Stimulated activated CD8-positive, alpha-beta memory T cell treated with anti-CD3 and anti-CD28 coated beads, Interleukin-2, amount 100 ng/mL, for 1 hour (primary cell): ENCODE measurements at places on chromosomes 12 and 14.

GRCh38 chr12:57899010-57899662 lies 42.2 kb upstream of the ATP23 start:
- DNase-seq, result peak; percentile 61

DNA sequence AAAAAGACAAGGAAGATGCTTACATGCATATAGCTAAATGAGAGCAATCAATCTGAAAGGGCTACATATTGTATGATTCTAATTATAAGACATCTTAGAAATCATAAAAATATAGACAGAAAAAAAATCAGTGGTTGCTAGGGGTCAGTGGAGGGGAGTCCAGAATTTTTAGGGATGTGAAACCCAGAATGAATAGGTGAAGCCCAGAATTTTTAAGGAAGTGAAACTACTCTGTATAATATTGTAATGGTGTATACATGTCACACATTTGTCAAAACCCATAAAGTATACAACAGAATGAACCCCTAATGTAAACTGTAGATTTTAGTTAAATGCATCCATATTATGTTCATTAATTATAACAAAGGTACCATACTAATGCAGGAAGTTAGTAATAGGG lies 713.2 kb downstream of the FLRT2 start:
- no peak for DNase-seq

DNA sequence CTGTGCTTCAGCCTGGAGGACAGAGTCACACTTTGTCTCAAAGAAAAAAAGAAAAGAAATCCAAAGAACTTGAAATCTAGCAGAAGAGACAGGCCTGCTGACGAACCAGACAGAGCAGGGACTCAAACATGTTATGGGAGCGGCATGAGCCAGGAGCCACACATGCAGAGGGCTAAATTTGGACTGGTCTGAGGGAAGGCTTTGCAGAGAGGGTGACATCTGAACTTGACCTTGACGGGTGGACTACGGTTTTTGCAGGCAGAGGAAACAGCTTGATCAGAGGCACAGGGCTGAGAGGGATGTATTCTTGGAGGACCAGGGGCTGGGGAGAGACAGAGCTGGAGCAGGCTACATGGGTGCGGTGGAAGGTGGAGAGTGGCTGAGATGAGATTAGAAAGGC lies 20.5 kb upstream of the SLC24A4 start:
- DNase-seq, result no peak

- DNase-seq, result no peak
Measured at GRCh38 chr14:39868949-39869348, 436.7 kb upstream of the FBXO33 start.

GRCh38 chr14:24376448-24377070 lies 8.6 kb downstream of the NFATC4 start:
- DNase-seq, result no peak

- DNase-seq, result no peak
Measured at GRCh38 chr14:100032738-100033137, 32.5 kb upstream of the EVL start.

DNA sequence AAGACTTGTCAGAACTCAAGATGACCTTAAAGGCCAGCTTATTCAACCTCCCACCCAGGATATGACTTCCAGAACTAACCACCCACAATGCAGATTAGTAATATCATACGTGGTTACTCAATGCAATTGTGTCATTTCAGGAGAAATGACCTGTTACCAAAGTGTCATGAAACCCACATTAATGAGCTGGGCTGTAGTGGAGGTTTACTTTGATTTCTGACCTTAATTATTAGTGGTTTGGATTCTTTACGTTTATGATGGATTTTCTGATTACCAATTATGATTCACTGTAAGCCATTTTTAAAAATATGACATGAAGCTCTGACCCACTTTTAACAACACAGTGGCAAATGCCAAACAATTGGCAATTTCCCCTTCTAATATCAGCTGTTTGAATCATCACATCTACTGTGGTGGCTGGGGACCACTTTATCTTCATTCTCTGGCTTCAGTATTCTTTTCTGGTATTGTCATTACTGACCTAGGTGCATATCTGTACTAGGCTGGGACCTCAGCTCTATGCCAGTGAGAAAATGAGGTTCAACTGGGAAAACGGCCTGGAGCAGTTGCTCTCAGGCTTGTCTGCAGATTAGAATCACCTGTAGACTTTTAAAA lies 223.3 kb downstream of the RGS6 start:
- DNase-seq, result no peak

DNA sequence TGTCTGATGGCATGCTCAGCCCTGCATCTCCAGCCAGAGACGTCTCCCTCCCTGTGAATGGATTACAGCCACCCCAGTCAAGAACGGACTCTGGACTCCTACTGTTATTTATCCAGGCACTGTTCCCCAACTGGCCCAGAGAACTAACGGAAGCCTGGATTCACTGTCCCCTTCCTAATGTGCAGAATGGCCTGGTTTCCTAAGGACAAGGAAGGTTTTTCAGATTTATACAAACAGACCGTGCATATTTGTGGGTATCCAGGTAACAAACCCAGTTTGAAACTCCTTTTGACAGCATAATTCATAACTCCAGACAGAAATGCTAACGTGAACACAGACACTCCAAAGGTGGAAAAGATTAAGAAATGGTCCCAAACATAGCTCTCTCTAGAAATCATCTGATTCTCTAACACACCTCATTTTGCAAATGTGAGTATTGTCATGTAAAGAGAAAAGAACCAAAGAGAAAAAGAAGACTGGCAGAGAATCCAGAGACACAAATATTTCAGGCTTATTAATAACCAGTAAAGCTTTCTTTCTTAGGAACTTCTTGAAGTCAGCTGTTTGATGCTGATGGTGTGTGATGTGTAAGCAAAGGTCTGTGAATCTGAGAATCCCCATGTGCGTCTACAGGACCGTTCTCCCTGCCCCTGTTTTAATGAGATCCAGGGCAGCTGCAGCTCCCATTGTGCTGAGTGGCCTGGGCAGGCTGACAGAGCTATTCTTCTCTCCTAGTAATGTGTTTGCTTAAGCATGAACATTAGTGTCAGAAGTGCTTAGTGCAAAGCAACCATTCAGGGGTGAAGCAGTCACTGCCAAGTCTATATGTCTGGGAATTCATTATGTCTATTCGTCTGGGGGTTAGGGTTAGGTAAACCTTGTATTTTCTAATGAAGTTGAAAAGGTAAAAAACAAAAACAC lies 86.8 kb upstream of the HIF1A start:
- DNase-seq, result no peak

DNA sequence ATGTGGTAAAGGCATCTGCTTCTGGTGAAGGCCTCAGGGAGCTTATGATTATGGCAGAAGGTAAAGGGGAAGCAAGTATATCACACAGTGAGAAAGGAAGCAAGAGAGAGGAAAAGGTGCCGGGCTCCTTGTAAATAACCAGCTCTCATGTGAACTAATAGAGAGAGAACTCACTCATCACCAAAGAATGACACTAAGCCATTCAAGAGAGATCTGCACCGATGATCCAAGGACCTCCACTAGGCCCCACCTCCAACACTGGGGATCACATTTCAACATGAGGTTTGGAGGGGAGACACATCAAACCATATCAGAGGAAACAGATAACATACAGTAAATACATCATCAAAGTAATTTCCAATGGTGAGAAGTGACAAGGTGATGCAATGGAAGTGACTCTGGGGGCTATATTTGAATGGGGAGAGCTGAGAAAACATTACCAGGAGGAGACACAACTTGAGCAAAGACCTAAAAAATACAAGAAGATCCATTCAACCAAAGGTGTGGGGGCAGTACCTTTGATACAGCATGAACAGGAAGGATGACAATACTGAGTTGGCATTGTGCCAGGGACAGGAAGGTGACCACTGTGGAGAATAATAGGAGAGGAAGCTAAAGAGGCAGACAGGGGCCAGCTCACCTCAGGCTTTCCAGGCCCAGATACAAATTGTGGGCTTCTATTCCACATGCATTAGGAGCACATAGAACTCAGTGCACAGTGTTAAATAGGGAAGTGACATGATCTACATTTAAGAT lies 134.4 kb upstream of the GRIP1 start:
- DNase-seq, result no peak

DNA sequence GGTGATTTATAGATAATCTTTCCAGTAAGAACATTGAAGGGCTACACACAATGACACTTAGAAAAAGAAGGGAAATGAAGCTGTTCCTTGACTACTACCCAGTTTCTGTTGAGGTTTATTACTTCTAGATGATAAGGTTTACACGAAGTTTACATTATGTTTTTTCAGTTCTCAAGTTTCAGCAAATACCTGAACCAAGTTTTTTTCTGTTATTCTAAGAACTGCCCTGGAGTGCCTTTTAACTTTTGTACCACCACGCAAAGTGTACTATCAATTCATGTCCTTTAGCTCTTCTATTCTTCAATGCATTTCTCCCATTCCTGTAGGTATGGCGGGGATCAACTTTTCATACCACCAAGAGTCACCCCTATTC lies 5.8 kb downstream of the FBXL14 start:
- DNase-seq, result no peak

- no peak for DNase-seq
Measured at GRCh38 chr14:104436047-104436591, 143.4 kb upstream of the C14orf180 start.

- no peak for DNase-seq
Measured at GRCh38 chr12:107761502-107761904, 566 bp upstream of the PRDM4 start.

DNA sequence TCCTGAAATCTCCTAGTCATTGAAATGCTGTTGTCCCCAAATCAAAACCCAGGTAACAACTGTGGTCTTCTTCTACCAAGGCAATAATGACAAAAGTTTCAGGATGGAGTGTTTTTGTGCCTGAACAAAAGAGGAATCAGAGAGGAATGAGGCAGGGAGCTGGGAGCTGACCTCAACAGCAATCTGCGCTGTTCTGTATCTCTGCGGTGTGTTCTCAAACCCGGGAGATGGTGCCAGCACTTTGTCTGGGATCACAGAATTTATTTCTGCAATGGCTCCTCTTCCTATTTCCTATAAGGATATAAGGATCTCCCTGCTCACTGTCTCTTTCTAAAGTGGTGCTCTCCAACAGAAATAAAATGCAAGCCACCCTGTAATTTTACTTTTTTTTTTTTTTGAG lies 449 bp upstream of the GLT8D2 start:
- DNase-seq, result no peak

DNA sequence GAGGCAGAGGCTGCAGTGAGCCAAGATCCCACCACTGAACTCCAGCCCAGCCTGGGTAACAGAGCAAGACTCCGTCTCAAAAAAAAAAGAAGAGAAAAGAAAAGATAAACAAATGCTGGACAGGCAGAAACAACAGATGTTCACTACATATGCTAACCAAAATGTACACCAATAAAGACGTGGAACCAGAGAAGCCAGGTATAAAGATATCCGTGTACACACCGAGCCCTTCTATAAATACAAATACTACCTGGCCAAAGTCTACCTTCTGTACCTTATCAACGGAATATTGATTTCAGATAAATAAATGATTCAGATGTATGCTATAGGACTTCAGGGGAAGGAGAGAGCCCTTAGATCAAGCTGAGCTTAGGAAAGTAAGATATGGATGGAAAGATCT lies 10.8 kb upstream of the KRT8 start:
- DNase-seq, result no peak

DNA sequence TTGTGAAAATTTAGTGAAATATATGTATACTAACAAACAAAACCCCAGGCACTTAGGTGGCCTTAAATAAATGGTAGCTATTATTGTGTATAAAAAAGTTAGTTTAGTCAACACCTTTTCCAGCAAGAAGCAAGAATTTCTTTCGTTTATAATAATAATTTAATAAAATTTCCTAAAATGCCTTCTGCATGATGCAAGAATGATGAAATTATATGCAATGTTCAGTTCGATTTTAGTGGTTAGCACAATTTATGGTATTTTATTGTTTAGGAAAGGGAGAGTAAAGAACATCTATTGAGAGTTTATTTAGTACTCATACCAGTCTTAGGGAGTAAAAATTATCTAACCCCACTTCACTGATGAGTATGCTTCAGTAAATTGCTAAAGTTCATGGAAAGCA lies 290.8 kb downstream of the APAF1 start:
- no peak for DNase-seq

GRCh38 chr14:51593397-51593796 lies 58.3 kb upstream of the FRMD6 start:
- no peak for DNase-seq

GRCh38 chr12:109387425-109388166 lies 39.9 kb downstream of the MYO1H start:
- no peak for DNase-seq

- DNase-seq, result no peak
Measured at GRCh38 chr12:76762601-76762980, 1.3 kb upstream of the ZDHHC17 start.

GRCh38 chr14:31842899-31843298 lies 234.2 kb upstream of the ARHGAP5 start:
- DNase-seq, result no peak

GRCh38 chr12:76340680-76341435 lies 7.4 kb downstream of the BBS10 start:
- no peak for DNase-seq

GRCh38 chr12:96401076-96401871 lies 1.0 kb upstream of the CDK17 start:
- no peak for DNase-seq

DNA sequence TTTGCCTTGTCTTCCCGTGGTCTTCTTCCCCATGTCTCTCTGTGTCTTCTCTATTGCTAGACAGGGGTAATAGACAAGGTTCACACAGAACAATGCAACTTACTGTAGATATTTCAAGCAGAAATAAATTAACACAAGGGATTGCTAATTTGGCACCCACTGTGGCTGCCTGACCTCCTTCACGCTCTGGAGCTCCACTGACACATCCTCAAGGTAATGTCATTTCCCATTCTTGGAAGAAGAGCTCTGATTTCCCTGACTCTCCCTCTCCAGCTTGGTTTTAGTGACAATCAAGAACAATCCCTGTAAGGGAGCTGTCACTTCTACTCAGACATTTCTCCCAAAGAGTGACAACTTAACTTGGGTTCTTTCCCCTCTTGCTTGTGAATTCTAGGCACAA lies 105.4 kb upstream of the NAP1L1 start:
- no peak for DNase-seq

DNA sequence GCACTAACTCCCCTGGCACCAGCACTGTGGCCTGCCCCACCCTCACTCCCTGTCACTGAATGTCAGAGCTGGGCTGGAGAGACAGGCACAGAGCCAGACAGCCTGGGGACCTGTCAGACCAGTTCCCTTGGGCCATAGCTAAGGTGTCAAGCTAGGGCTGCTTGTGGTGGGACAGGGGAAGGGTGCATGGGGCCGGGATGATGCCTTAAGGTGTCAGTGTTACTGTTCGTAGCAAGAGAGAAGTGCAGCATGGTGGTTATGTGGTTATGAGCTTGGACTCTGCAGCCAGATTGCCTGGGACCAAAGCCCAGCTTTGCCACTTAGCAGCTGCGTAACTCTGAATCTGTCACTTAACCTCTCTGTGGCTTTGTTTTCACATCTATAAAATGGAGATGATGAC lies 3.8 kb downstream of the RAPGEF3 start:
- no peak for DNase-seq

DNA sequence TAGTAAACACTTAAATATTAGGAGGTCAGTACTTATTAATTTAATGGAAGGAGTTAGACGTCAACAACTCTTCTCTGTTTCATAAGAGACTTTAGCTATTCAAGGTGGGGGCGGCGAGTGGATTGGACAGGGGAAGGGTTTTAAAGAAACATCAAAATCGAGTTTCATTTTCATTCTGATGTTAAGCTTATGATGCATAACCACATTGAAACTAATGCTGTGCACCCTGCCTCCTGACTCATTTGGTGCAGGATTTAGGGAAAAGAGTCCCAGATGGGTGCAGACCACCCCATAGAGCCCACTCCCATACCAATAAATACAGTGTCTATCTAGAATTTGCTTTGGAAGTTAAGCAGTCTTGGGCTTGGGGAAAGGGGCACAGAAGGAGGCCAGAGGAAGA lies 7.4 kb downstream of the ZBTB39 start:
- DNase-seq, result no peak
